Suppressor macrophage (primary cell): ENCODE measurements at places on chromosomes 1 and 21.

DNA sequence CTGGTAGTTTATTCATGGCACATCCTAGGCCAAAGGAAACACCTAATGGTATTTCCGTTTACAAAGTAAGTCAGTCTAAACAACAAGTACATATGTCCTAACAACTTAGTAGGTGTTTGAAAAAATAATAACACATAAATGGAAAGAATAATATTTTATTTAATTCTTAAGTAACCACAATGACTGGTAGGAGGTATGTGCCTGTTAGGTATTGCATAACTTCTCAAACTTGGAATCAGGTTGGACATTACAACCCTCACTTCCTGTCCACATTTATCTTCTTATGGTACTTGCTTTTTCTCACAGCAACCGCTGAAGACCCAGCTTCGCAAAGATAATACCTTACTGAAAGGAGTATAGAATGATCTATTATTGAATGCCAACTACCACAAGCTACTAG lies 64.2 kb downstream of the VPS13D start:
- DNase-seq: no peak

GRCh38 chr1:155769257-155769656 lies 80.4 kb downstream of the DAP3 start:
- DNase-seq: no peak

DNA sequence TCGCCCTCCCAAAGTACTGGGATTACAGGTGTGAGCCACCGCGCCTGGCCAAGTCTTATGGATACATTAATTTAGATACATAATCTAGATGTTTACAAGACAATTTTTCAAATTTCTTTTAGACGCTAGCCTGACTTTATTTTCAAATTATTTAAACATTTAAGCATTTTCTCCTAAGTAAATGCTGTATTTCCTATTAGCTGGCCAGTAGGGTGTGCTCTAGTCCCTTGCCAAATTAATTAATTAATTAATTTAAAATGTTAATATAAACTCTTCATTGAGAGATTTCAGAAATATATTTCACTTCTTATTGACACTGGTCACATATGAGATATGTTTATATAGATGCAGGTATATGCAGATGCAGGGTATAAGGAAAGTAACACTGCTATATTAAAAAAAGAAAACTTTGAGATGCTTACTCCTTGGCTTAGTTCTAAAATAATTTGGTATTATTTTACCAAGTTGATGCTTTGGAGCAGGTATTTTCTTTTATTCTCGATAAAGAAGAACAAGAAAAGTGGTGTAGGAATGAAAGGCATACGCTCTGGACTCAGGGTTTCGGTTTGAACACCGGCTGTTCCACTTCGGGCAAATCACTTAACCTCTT lies 5.2 kb upstream of the ERRFI1 start:
- peak; percentile 12 for DNase-seq

DNA sequence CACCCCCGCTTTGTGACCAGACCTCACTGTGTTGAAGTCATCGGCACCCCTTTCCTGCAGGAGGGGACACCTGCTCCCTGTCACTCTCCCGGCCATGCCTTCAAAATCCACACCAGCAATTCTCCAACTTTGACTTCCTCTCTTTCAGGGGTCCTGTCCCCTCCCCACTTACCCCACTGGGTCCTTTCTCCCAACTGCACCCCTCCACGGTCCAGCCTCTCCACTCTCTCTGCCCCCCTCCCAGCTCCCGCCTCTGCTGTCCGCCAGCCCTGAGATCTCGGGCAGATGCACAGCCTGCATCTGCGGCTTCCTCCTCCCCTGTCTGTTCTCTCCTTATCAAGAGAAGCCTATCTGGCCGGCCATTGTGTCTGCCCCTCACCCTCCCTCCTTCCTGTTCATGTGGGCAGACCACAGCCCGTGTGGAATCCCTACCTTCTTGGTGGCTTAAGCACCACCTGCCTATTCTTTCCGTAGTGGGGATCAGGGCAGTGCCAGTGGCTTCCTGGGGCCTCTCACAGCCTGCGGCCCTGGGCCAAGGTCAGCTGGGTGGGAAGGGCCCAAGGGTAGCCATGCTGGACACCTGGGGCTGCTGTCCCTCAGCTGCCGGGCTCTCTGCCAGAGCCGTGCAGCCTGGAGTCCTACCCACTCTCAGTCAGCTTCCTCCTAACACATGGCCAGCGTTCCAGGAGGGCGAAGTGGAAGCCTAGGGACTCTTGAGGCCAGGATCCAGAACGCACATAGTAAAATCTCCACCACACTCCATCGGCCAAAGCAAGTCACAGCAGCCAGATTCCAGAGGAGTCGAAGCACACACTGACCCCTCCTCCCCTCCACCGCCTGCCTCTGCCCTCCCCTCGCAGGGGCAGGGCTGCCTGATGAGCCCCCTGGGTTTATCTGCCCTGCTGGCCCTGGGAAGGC lies 5.1 kb upstream of the HES4 start:
- DNase-seq: peak; percentile 69

- no peak for DNase-seq
Observed at GRCh38 chr1:37394574-37395464, 79.6 kb upstream of the ZC3H12A start.

- DNase-seq: peak; percentile 83
Observed at GRCh38 chr1:38005195-38006007, at the start of gene FHL3. Gene FHL3, minus strand, starts transcription at chr1:38005514. Its CDS starts 6,102 bp downstream, at chr1:37999412.

DNA sequence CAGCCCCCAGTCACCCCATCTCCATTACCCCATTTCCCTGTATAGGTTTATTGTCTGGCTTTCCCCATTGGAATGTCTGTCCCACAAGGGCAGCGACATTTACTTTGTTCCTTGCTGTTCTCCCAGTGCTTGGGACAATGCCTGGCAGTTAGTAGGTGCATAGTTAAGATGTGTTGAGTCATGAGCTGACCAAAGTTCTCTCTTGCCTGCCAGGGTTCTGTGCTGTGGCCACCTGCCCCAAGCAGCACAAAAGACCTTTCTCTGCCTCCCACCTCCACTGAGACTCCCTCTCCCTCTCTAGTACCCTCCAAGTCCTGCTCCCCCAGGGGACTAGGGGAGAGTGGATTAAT lies 40.0 kb downstream of the TMCO4 start:
- no peak for DNase-seq

DNA sequence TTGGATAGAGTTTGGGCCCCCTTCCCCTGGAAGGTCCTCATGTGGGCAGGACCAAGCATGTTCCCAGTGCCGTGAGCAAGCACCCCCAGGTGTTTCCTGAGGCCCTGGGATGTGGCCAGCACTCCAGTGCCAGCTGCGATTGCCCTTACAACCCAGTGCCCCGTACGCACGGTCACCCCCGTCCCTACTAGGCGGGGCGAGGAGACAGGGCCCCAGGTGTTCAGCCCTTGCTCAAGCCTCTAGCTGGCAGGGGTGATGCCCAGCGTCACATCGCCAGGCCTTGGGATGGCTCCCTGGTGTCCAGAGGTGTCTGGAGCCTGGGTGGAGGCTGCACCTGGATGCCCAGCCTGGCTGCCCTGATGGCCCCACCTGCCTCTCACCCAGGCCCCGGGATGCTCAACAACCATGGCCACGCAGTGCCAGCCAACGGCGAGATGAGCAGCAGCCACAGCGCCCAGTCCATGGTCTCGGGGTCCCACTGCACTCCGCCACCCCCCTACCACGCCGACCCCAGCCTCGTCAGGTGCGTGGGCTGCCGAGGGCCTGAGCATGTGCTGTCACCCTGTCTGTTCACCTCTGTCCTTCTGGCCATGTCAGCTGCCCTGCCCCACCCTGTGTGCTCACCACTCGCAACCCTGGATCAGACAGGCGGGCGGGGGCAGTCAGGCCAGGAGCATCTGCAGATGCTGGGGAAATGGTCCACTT lies 21.6 kb upstream of the CCDC27 start:
- no peak for DNase-seq

- DNase-seq: no peak
Observed at GRCh38 chr1:58886611-58887010, 102.8 kb upstream of the JUN start.

- DNase-seq: no peak
Observed at GRCh38 chr1:56017336-56017735, 562.0 kb downstream of the PLPP3 start.

GRCh38 chr1:152252157-152252556 lies 28.2 kb upstream of the HRNR start:
- no peak for DNase-seq

DNA sequence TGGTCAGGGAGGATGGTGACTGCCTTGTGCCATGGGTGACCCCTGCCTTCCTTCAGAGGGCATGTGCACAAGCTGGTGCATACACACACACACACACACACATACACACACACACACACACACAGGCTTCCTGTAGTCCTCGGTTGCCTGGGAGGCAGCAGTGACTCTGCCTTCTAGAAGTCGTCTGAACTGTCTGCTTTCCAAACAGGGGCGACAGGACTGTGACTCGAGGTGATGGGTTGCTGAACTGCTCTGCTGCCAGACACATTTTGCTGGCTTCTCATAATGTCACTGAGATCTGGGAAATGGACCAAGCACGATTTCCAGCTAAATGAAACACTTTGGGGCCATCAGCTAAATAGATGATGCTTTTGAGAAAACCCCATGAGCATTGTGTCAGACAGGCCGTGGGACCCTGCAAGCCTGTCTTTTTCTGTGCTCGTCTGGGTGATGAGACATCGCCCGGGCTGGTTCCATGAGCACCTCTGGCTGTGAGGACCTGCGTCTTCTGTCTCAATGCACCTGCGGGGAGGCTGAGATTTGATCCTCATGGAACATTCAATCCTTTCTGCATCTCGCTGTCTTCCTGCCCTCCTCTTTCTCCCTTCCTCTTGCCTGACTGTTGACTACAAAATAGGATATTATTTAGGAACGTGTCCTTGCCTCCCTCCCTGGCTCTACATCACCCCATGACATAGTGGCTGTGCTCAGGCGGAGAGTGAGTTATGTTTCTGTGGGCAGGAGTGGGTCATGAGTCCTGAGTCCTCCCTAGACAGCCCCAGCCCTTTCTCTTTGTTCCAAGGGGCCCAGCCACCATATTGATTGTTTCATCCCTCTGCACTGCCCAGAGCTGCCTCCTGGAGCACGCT lies 436.8 kb downstream of the CAMTA1 start:
- DNase-seq: no peak

DNA sequence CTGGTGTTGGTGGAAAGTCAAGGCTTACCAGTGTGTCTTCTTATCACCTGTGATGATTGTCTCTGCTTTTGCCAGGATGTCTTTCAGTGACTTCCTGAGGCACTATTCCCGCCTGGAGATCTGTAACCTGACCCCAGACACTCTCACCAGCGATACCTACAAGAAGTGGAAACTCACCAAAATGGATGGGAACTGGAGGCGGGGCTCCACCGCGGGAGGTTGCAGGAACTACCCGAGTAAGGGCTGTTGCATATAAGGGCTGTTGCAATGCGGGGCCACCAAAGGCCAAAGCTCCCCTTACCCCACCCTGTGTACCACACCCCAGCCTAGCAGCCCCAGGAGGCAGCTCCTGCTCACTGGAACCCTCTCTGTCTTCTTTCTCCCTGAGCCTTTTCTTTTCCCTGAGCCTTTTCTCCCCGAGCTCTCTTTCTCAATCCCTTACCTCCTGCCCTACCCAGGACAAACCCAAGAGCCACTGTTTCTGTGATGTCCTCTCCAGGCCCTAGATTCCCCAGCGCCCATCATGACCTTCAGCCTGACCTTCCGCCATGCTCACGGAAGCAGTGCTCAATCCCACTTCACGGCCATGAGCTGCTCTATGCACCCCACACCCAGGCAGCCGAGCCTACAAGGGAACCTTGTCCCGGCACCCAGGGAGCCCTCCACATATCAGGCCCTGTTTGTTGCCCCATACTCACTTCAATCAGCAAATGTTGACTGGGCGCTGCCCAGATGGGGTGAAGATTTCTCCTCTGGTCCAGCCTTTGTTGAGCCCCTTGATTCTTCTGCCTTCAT lies 40.6 kb downstream of the CAPN2 start:
- DNase-seq: no peak

- DNase-seq: no peak
Observed at GRCh38 chr1:235746245-235746644, 96.7 kb upstream of the GNG4 start.

DNA sequence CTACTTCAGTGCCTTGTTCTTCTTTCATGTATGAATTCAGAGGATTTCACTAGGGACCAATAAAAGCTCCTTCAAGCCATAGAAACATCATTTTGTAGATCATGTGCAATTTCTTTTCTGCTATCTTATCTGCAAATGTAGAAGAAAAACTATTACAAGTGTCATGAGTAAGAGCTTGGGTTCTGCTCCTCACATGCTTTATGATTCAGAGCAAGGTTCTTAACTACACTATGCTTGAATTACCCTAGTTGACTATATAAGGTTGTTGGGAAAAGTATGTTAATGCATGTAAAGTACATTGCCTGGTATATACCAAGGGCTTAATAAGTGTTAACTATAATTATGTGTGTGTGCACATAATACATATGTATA lies 91.4 kb upstream of the S1PR1 start:
- peak; percentile 33 for DNase-seq

DNA sequence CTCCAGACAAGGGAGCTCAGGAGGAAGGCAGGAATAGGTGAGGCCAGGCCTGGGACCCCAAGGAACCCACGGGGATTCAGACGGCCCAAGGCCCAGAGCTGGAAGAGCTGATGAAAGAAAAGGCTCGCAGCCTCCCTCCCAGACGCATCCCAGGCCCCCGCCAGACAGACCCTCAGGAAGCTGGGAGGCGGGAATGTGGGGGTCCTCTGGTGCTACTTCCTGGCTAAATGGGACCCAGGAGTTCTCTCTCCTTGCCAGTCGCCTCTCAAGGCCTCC lies 430 bp downstream of the FBXO2 start:
- DNase-seq: no peak

DNA sequence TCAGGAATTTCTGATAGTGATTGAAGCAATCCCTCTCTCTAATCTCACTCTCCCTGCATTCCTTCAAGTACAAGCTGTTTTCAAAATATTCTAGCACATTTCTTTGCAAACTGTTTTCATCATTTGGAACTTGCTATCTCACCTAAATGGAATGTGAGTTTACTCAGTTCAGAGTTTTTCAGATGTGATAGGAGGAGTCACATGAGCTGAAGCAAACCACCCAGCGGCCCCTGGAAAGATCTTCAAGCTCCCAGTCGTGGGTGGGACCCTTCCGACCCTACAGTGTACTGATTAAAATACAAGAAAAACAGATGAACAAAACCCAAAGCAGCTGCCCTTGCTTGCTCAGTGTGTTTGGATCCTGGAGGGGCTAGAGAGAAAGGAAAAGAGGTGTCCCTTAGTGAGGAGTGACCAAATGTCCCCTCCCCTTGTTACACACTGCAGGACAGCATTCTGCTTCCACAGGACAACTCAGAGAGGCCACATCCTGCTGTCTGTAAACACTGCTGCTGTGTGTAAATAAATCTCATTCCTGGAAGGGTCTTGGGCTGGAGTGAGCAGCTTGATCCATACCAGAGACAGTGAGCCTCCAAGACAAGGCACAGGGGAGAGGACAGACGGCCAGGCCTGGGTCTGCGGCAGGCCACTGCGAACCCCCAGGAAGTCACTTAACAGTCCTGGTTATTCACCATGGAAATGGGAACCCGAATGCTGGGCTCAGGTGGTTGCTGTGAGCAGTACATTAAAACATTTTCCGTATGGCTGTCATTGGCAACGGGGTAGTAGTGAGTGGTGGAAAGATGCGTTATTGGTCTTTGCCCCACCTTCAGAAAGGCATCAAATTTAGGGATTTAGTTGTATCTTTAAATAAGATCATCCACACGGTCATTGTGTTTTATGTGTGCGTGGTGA lies 229.2 kb downstream of the RHOU start:
- DNase-seq: no peak

- DNase-seq: peak; percentile 54
Observed at GRCh38 chr1:161121042-161121650, 3.2 kb downstream of the NIT1 start.
